ENCODE measurements at places on chromosomes 2 and 18.

DNA sequence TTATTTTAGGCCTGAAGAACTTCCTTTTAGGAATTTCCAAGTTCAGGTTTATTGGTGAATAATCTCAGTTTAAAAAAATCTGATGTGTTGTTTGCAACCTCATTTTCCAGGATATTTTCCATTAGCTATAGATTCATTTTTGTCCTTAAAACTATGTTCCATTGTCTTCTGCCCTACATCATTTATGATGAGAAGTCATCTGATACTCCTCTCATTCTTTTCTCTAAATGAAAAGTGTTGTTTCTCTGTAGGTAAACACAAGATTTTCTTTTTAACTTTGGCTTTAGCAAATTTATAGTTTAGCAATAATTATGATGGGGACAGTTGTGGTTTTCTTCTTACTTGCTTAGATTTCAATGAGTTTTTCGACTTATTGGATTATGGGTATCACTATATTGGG lies 427.3 kb downstream of the DCDC2C start:
- DNase-seq, result no peak

DNA sequence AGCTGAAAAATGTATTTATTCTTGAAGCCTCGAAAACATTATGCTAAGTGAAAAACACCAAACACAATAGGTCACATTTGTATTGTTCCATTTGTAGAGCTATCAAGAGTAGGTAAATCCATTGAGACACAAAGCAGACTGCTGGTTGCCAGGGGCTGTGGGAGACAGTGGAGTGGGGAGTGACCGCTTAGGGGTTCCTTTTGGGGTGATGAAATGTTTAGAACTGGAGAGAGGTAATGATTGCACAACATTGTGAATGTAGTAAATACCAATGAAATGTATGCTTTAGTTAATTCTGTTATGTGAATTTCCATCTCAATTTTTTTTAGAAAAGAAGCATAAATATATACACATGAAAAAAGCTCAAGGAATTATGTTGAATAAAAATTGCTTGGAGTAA lies 15.8 kb downstream of the KCTD18 start:
- no peak for DNase-seq

DNA sequence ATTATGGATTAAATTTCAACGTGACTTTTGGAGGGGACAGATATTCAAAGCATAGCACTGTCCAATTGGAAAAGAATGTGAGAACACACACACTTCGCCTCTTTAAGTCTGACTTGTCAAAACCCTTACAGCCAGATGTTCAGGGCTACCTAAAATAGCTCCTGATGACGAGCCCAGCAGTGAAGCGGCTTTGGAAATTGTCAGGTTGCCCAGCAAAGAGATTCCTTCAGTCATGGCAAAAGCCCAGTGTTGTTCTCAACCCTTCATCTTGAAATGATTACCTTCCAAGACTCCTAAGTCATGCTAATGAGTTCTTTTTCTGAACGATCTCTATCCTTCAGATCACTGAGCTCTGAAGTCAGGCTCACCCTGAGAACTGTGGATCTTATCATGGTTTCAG lies 436.6 kb downstream of the LRATD1 start:
- no peak for DNase-seq

DNA sequence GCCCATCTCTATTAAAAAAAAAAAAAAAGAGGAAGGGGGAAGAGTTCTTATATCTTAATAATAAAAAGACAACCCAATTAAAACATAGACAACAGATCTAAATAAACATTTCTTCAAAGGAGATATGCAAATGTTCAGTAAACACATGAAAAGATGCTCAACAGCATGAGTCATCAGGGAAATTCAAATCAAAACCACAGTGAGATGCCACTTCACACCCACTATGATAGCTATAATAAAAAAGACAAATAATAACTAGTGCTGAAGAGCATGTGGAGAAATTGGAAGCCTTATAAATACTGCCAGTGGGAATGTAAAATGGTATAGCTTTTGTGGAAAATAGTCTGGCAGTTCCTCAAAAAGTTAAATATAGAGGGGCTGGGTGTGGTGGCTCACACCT lies 61.5 kb upstream of the CYP20A1 start:
- DNase-seq, result no peak

DNA sequence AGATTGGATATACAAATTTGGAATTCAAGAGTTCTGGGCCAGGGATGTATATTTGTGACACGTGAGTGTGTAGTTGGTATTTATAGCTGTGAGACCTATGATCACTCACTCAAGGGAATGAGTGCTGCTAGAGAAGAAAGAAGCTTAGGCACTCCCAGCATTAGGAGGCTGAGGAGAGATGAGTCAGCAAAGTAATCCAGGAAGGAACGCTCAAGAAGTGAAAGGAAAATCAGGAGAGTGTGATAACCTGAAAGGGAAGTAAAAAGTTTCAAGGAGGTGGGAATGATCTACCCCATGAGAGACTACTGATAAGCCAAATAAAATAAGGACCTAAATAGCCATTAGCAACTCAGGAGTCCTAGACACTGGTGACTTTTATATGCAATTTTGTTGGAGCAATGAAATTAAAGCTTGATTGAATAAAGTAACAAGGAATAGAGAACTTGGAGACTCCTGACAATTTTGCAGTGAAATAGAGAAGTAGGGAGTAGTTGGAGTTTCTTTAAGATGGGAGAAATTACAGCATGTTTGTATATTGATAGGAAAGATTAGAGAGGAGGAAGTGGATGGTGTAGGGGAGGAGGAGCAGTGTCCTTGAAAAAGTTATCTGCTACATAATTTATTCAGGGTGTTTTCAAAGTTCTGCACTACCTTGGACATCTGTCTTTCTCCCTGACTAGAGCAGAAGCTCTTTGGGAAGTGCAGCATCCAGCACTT lies 89.9 kb downstream of the UBE2E3 start:
- DNase-seq, result peak; percentile 19

- DNase-seq, result no peak
Measured at GRCh38 chr2:148954536-148954935, 79.5 kb downstream of the KIF5C start.

GRCh38 chr2:108266218-108266617 lies 22.5 kb upstream of the SULT1C2 start:
- DNase-seq, result no peak

DNA sequence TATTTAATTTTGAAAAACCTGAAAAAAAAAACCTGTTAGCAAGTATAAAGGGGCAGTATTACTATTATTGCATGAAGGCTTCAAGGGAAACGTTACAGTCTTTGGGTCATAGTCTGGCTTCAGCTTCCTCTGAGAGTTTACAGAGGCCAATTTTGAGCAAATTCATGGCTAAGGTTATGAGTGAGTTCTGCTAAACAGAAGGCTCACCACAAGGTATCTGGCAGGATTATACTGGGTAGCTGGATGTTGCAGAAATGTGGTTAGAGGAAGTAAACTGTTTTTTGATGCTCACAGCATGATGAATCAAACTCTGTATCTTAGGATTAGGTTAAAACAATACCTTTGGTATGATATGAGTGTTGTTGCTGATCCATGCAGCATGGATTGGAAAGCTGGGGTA lies 9.3 kb downstream of the MRPL19 start:
- DNase-seq, result no peak

- DNase-seq, result peak; percentile 4
Measured at GRCh38 chr18:26487437-26487836, 60.9 kb downstream of the KCTD1 start.

- no peak for DNase-seq
Measured at GRCh38 chr18:23301972-23302371, 151.1 kb upstream of the RIOK3 start.

Measured in urothelium cell line (cell line).